ENCODE measurements at places on chromosomes 7 and 10.

- no peak for DNase-seq
Observed at GRCh38 chr10:117363028-117363427, 12.2 kb downstream of the PDZD8 start.

- no peak for DNase-seq
Observed at GRCh38 chr10:34811968-34812514, 3.1 kb downstream of the PARD3 start.

DNA sequence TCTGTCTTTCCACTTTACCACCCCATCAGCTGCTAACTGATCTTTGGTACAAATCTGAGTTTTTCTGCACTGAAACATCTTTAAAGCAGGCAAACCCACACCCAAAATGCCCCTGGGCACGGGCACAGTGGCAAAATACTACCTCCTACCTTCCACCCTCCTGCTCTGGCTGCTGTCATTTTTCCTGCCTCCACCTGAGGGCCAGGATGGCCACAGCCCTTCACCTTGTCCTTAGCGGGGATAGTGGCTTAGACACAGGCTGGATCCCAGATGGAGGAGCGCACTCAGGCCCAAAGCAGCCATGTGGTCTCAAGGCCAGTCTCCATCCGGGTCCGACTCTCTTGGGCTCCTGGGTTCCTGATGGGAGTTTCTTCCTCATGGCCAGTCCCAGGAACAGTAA is 98.3 kb downstream of the HIF1AN start:
- no peak for DNase-seq

GRCh38 chr10:74988832-74989561 is 122.5 kb upstream of the SAMD8 start:
- no peak for DNase-seq

DNA sequence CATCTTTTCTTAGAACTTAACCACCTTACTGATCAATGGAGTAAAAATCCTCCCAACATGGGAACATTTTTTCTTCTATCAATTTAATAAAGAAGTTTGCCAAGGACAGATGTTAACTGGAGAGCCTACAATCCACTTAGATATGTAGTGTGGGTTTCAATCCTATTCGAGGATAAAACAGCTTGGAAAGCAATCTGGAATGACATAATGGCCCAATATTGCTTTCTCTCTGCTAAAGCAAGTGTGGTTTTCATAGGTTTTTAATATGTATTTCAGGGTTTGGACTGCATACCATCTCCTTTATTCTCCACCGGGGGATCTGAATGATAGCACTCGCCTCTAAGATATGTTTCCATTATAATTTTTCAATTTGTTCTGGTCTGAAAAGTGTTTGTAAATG is 149.7 kb downstream of the PRPF18 start:
- no peak for DNase-seq

DNA sequence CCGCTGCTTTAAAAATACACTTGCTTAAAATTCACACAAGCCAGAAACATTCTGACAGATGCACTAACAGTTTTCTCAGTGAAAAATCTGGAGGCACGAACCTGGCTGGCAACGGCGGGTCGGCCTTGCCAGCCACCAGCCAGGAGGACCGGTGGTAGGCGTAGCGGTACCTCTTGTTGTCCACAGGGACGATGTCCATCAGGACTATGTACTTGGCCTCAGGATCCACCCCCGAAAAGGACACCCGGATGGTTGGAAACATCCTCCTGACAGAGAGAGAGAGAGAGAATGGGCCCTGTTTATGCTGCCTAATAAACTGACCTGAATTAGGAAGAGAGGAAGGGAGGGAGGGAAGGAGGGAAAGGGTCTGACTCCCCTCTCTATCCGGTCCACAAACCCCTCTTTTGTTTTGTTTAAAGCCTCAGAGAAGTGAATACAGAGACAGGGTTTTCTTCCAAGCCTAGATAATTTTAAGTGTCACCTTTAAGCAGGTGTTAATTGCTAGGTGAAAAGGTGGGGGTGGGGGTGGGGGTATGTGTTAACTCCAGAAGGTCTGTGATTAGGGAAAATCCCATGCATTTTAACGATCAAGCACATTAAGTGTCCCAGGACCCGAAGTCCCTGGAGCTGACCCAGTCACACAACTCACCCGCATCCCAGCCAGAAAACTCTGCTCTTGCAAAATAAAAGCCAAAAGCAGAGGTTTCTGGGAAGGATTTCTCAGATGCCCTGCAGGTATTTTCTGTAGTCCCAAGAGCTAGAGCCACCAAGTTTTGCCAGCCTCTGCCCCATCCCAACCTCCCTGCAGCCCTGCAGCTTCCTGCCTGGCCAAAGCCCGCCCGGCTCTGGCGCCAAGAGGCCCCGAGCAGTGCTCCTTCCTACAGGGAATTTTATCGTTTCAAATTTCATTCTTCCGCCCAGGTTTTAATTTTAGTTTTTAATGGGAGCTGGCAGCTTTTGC is 5.0 kb downstream of the TBX20 start:
- no peak for DNase-seq

DNA sequence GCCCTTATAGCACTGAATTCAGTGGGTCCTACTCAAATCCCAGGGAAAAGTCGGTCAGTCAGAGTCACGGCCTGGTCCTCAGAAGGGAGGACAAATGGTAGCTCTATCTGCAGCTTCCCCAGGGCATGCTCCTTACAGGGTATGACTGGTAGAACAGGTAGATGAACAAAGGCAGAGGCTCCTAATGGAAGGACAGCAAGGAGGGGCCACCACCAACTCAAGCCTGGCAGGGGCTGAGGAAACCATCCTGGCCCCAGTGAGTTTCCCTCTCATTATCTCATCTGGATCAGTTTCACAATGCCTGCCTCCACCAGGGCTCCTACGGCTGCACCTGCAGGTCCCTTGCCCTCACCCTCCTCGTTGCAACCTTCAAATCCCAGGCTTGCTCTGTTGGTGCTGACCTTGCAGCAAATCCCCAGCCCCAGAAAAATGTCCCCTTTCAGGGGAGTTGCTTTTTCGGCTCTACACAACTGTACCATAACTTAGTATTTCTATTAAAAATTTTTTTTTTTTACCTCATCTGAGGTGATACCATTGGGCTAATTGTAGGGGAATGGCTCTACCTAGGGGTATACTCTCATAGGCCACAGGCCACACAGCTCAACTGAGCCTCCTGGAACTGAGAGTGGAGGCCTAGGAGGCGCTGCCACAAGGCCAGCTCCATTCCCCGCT is 2.4 kb upstream of the MYO1G start:
- DNase-seq: no peak

DNA sequence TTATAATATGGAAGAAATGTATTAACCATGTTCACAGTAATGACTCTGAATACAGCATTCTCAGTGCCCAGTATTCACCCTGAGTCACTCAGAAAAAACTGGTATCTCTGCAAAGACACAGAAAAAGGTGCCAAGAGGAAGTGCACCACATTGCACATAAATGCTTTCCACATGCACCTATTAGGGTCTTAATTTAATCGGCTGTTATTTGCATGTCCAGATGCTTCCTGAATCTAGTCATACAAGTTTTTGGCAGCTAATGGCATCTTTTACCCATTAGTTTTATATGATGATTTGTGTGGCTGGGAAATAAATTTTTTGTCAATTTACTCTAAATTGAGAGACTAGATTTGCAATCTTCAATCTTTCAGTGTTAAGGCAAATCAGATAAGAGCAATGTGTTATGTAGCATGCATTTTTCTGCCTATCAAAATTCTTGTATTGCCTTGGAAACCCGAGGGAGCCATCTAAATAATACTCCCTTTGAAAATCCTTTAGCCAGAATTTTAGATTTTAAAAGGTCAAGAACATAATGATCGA is 58.2 kb downstream of the ZNF680 start:
- DNase-seq: no peak

GRCh38 chr7:46175221-46175620 is 254.1 kb upstream of the IGFBP3 start:
- no peak for DNase-seq

DNA sequence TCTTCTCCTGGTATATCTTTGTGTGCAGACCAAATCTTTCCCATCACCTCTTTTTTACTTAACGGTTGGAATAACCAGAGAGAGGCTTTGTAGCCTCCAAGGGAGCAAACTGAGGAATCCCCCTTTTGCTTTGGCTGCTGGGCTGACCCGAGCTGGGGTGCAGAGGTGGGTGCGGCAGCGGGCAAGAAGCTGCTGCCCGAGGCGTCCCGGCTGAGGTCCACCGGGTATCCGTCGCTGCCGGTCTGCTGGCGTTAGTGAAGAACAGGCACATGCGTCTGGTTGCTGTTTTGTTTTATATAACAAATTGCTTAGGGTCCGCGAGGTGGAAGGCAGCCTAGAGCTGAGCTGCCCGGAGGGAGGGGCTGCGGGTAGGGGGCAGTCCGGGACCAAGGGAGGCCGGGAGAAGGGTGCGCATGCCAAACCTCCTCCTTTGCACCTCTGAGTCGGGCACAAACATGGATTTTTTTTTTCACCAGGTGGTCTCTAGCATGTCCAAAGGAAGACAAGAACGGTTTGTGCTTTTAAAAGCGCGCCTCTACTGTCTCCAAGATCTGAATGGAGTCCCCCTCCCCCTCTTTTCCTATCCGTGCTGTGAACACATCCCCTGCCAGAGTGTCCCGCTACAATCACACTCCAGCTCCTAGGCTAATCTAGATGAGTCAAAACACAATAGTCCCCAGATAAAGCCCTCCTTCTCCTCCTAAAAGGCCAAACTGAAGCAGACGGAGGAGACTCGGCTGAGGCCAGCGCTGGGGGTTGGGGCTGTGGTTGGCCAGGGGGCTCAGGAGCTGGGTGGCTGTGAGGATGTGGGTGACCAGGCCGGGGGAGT is 6.8 kb upstream of the GATA3 start:
- no peak for DNase-seq

DNA sequence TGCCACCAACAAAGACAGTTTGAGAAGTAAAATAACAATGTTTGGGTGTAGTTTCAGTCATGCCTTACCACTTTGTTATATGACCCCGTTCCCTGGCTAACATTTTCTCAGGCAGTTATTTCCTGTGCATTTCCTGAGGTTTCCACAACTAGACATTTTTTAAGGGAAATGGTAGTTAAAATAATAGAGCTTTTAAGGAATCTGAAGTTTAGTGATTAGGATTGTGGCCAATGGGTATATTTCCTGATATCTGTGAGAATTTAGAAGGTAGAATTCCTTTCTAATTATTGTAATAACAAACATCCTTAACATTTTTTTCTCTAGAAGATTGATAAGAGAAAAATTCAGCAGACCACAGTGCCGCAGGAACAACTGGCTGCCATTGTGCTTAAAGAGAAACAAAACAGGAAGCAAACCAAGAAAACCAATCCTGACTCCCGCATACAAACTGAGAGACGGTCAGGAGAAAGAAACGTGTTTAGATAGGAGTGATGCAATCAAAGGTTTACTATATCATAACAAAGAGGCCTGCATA is 193.6 kb downstream of the MBL2 start:
- DNase-seq: no peak

DNA sequence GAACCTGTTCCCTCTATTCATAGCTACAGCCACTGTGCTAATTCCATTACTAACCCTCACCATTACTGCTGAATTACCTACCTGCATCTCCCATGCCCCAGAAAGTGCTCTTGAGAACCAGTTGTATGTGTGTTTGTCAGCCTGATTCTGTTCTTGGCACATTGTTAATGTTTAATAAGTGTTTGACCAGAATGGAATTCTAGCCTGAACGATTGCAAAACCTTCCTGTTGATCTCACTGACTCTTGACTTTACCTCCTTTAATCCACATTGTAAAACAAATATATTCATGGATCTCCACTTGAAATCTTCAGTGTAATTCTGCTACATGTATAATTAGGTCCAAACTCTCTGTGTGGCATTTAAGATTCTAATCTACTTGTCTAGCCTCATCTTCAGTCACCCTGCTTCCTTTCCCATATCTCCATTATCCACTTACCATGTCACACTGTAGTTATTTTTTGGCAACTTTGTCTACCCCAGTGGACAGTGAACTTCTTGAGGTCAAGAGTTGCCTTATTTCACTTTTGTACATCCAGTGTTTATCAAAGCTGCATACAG is 4.9 kb downstream of the ZNF277 start:
- DNase-seq: no peak

DNA sequence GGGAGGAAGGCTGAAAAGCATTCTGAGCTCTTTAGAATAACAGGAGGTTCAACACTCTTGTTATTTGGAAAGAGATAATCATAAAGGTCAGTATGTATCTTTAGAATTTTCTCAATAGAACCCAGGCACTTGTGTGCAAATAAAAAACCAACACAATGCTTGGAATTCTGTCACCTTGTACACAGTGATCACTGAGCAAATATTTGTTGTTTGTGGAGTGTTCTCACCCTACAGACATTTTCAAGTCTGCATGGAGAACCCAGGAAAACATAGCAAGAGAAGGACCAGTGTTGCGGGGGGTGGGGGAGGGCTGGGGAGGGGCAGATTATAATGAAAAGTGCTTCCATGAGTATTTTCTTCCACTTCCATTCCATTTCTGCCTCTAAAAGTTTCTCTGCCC is 87.4 kb downstream of the FAM107B start:
- no peak for DNase-seq

DNA sequence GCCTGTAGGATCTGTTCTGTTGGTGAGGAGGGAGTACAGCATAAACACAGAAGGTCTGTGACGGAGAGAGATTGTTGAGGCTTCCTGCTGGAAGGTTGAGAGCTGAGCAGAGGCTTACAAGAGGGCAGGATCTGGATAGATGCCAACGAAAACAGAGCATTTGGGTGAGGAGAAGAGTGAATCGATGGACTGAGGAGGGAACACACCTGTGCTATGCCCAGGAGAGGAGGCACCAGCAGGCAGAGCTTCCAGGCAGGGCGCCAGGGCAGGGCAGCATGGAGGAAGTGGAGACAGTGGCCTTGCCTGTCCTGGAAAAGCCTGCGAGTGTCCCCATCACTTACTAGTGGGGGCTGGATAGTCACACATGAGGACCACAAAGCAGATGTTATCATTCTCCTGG is 282.9 kb downstream of the PAXIP1 start:
- no peak for DNase-seq

GRCh38 chr7:158745057-158745715 is 40.6 kb upstream of the NCAPG2 start:
- no peak for DNase-seq

DNA sequence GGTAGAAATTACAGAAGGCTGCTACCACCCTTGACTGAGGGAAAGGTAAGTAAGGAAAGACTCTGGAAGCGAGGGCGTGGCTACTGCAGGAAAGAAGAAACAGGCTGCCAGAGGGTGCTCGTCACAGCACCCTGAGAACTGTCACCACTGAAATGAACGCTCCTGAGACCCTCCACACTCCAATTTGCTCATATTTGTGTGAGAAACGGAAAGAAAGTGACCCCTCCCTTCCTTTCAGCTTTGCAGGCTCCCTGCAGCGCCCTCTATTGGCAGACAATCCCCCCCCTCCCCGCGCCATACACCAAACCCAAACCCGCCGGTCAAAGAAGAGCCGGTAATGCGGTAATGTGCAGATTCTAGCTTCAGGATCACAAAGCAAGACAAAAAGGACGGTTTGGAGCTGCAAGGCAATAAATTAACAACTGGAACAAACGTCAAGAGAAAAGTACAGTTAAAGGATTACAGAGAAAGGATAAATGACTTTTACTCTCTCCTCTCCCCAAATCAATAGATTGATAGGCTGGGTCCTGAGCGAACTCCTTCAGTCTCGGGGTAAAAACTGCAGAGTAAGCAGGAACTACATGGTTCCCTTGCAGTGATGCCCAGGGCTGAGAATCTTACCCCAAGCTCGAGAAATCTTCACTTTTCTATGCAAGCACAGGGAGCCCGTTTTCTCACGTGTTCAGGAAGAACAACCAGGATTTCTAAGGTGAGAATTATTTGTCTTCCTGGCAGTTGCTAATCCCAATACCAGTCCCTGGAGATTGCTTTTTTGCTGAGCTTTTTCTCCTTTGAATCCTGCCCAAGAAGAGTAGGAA is 47.6 kb downstream of the STEAP1B start:
- DNase-seq: peak; percentile 19

GRCh38 chr7:137343281-137343841 is at the start of gene PTN:
TSS of gene PTN (minus strand) at chr7:137343733. CDS start at chr7:137254973, 88,760 bp downstream.
- no peak for DNase-seq

- DNase-seq: no peak
Observed at GRCh38 chr10:101305320-101306241, 48.4 kb upstream of the BTRC start.

Data from CD8-positive, alpha-beta T cell (primary cell).